ENCODE measurements at places on chromosomes 5 and 9. TPM values are rescaled to one million over a fixed set of nuclear protein-coding genes. Genes with fewer than 3 reads are reported as not detected.

The PCDHA6 gene
- not detected for total RNA-seq

The ANKRD20A1 gene
- total RNA-seq, result 1.0 TPM

The ENHO gene
- total RNA-seq, result 2.1 TPM

The NSUN2 gene
- 93.8 TPM for total RNA-seq

The DTWD2 gene
- 1.8 TPM for total RNA-seq

The PLCXD3 gene
- total RNA-seq, result 0.37 TPM

The MORN5 gene
- not detected for total RNA-seq

The HMHB1 gene
- not detected for total RNA-seq

The CEP72 gene
- 7.6 TPM for total RNA-seq

The PCDHA7 gene
- total RNA-seq, result 0.13 TPM

The ZFP37 gene
- total RNA-seq, result 1.3 TPM

The BNIP1 gene
- 16.5 TPM for total RNA-seq

The IFNB1 gene
- 0.15 TPM for total RNA-seq

The RGP1 gene
- total RNA-seq, result 13.7 TPM

The VDAC1 gene
- total RNA-seq, result 397 TPM

The EMB gene
- 4.6 TPM for total RNA-seq

The FREM1 gene
- not detected for total RNA-seq

The SAPCD2 gene
- 25.3 TPM for total RNA-seq

The FABP6 gene
- 0.99 TPM for total RNA-seq

The KIF4B gene
- total RNA-seq, result 0.05 TPM

The LIX1 gene
- not detected for total RNA-seq

The FAM151B gene
- 1.8 TPM for total RNA-seq

The FOXD4L6 gene
- total RNA-seq, result not detected

The SLC36A2 gene
- total RNA-seq, result not detected

The ASS1 gene
- total RNA-seq, result 20.4 TPM

The CXCL14 gene
- total RNA-seq, result 0.16 TPM

The NOXA1 gene
- 0.78 TPM for total RNA-seq

The CDKN2B gene
- total RNA-seq, result not detected

The PELO gene
- total RNA-seq, result 21.1 TPM

The ANKRD18A gene
- total RNA-seq, result 14.8 TPM

The ADAMTS13 gene
- 0.76 TPM for total RNA-seq

The LCNL1 gene
- 0.06 TPM for total RNA-seq

The MEIKIN gene
- not detected for total RNA-seq

The RNF180 gene
- total RNA-seq, result 0.45 TPM

The PRELID2 gene
- 9.1 TPM for total RNA-seq

The LCN10 gene
- not detected for total RNA-seq

The PTTG1 gene
- 217 TPM for total RNA-seq

The RBM27 gene
- total RNA-seq, result 14.5 TPM

The SLCO6A1 gene
- total RNA-seq, result not detected

The ACTBL2 gene
- 0.03 TPM for total RNA-seq

The TAF1L gene
- total RNA-seq, result not detected

The SLC36A3 gene
- not detected for total RNA-seq

The KIF27 gene
- 1.1 TPM for total RNA-seq

The CDH6 gene
- total RNA-seq, result 0.09 TPM

The HTR1A gene
- not detected for total RNA-seq

The SPATA31C1 gene
- not detected for total RNA-seq

The UAP1L1 gene
- total RNA-seq, result 17.0 TPM

The TBC1D2 gene
- total RNA-seq, result 8.2 TPM

The CARTPT gene
- not detected for total RNA-seq

Measured in A549 treated with CORT108297 at 1 μM for 4 hours (cell line).